ENCODE measurements at places on chromosomes 7 and 10.
A peak's percentile ranks its signal among the peaks of the same experiment; 100 is the strongest.

- DNase-seq, result no peak
Measured at GRCh38 chr10:6780008-6780677, 200.1 kb upstream of the PRKCQ start.

GRCh38 chr7:148698397-148699023, at the start of gene CUL1:
TSS of gene CUL1 (plus strand) at chr7:148698903. CDS start at chr7:148730123, 31,220 bp downstream.
- DNase-seq, result peak; percentile 53

DNA sequence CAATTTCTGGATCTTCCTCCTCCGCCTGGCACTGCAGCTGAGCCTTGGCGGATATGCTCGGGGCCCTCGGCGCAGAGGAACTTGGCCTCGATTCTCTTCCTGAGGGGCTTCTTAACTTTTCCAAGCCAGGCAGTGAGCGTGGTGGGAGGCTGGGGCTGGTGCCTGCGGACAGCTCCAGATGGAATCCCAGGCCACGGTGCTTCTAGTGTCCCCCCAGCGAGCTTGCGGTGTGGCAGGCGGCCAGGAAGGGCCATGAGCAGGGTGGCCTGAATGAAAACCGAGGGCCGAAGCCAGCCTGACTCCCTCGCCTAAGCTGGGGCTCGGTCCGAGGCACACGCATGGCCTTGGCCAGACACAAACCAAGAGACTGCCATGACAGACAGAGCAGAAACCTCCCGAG, 31.3 kb downstream of the RCC1L start:
- DNase-seq, result no peak

DNA sequence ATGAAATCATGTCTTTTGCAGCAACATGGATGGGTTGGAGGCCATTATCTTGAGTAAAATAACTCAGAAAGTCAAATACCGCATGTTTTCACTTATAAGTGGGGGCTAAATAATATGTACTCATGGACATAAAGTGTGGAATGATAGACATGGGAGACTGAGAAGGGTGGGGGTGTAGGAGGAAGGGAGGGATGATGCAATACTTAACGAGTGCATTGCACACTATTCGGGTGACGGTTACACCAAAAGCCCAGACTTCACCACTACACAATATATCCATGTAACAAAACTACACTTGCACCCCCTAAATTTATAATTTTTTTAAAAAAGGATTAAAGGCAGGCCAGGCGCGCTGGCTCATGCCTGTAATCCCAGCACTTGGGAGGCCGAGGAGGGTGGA, 13.6 kb downstream of the LGI1 start:
- no peak for DNase-seq

DNA sequence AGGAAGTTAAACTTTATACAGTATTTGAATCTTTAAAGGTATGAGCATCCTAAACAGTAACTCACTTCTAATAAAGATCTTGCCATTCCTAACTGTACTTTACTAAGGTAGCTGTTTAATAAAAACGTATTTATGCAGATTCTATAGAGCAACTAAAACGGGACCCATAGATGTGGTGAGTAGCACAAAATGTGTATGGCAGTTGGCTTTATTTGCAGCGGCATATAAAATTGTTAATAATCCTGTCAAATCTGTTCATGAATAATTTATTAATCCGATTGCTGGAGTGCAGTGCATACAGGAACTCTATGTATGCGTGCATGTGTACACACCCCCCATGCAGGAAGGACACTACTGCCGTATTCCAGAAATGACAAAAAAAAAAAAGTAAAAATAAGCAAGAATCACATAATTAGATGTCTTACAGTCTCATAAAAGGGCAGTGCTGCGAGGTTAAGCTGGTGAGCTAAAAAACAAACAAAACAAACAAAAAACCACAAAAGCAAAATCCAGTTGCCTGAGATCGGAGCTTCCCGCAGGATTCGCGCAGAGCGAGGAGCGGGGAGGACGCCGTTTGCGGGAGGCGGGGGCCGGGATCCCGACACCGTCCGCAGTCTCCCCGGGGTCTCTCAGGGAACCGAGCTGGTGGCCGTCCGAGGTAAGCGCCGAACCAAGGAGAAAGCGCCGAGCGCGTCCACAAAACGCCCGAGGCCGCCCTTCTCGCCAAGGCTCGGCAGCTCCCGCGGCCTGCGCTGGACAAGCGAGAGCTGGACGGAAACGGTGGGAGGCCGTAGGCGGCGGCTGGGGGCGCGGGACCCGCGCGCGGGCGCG, 518 bp upstream of the COMMD3 start:
- DNase-seq, result no peak

- no peak for DNase-seq
Measured at GRCh38 chr10:104144931-104145330, 23.0 kb downstream of the SFR1 start.

DNA sequence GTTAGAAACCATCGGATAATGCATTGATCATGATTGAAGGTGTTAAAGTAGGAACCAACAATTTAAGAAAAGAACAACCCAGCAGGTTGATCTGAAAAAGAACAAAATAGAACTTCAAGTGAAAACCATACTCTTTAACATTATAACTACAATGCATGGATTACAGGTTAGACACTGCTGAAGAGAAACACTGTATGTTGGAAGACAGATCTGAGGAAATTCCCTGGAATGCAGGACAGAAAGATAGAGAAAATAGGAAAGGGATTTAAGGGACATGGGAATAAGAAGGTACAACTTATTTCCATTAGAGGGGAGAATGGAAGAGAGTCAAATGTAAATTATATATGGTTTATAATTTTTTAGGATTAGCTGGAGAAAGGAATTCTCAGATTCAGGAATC, 303.3 kb downstream of the DNAJB6 start:
- no peak for DNase-seq

DNA sequence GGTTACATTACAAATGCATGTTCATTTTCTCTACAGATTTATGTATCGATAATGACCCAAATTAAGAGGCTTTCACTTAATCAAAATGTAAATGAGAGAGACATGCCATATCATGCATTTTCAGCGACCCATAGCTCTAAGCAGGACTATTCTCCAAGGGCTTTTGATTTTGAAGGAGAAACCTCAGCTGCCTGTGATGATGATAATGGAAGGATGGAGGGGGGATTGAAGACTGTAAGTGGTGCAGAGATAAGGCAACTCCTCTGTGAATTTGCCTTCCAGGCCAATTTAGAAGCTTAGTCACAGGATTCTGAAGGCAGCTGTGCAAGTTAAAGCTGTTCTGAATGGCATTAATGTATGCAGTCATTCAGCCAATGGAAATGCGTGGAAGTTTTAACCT, 8.3 kb downstream of the VSTM2A start:
- no peak for DNase-seq

DNA sequence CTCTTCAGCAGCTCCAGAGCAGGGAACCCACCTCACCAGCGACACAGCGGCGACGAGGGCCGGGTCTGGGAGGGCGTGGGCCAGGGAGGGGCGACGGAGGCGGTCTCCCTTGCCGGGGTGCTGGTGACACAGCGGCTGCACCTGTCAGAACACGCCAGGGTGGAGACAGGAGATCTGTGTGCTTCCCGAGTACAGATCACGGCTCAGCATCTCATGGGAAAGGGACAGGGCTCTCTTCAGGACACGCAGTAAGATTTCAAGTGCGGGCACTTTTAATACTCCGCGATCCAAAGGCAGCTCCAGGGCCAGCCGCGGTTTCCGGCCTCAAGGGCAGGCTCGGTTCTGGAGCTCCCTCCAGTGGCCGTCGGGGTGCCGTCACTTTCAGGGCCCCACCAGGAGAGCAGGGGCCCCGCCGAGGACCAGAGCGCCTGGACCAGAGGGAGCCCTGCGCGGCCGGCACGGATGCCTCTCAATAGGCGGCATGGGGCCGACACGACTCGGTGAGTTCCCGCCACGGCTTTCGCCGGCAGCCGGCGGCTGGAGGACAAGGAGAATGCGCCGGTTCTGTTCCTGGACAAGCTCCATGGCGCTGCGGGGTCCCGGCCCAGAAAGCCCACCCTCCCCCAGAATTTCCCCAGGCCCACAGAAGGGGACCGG, 21.4 kb downstream of the GPR146 start:
- peak; percentile 99 for DNase-seq

- no peak for DNase-seq
Measured at GRCh38 chr7:118689403-118689802, 464.9 kb downstream of the ANKRD7 start.

DNA sequence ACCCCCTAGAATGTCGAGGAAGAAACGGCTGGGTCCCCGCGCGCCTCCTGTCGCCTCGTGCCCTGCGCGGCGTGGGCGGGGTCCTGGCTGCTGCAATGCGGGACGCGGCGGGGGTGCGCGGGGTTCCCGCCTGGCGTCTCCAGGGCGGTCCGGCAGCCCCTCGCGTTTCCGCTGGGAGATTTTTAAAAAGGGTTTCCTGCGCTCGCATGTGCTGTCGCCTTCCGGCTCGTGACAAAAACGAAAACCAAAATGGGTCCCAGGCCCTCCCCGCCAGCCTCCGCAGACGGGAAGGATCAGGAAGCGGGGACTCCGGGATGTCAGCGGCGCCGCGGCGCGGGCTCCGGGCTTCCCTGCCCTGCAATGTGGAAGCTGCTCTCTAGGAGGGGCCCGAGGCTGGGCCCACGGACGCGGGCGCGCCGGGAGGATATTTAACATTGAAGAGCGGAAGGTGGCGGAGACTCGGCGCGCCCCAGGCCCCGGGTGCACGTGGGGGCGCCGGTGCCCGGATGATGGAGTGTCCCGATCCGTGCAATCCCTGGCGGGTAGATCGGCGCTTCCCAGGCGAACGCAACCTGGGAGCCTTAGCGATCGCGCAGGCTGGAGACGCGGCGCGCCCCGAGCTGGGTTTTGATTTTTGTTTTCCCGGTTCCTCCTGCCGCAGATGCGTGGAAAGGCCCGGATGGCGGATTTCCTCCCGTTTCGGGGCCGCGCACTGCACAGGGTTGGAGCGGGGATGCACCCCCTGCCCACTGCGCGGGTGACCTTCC, 1.0 kb downstream of the PFKP start:
- peak; percentile 62 for DNase-seq

GRCh38 chr7:36276428-36277248, 113.0 kb upstream of the ANLN start:
- DNase-seq, result no peak

GRCh38 chr7:131249003-131249402, 78.7 kb upstream of the MKLN1 start:
- no peak for DNase-seq

- no peak for DNase-seq
Measured at GRCh38 chr7:55369427-55370400, 4.6 kb downstream of the LANCL2 start.

- DNase-seq, result no peak
Measured at GRCh38 chr10:62688971-62689700, 115.4 kb upstream of the ADO start.

GRCh38 chr7:17983221-17984062, 43.1 kb upstream of the SNX13 start:
- no peak for DNase-seq

GRCh38 chr7:149050941-149051340, 22.6 kb upstream of the PDIA4 start:
- no peak for DNase-seq

GRCh38 chr7:27095897-27096767, at the start of gene HOXA1:
TSS of gene HOXA1 (minus strand) at chr7:27096000. CDS start at chr7:27095912, 88 bp downstream.
- DNase-seq, result peak; percentile 86

DNA sequence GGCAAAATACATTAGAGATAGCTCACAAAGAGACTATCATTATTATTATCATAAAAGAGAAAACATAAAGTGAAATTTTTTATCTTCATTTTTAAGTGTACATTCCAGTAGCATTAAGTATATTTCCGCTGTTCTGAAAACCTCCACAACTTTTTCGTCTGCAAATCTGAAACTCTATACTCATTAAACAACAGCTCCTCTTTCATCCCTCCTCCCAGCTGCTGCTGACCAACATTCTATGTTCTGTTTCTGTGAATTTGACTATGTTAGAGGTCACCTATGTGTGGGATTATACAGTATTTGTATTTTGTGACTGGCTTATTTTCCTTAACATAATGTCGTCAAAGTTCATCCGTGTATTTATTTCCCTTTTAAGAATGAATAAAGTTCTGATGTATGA, 429.3 kb upstream of the TPK1 start:
- DNase-seq, result no peak

DNA sequence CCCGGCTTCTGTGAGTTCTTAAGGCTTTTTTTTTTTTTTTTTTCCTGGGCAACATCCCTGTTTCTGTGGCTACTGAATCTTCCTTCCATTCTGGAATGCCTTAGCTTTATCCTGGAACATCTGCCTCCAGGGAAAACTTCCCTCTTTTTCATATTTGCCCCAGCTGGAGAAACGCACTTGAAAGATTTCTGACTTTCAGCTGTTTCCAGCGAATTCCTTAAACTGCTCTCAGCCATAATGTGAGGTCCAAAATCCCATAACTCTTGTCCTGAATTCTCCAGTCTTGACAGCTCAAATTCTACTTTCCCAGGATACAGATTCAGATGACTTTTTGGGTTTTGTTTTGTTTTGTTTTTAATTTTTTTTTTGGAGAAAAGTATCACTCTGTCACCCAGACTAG, 263.6 kb upstream of the AUTS2 start:
- DNase-seq, result no peak

DNA sequence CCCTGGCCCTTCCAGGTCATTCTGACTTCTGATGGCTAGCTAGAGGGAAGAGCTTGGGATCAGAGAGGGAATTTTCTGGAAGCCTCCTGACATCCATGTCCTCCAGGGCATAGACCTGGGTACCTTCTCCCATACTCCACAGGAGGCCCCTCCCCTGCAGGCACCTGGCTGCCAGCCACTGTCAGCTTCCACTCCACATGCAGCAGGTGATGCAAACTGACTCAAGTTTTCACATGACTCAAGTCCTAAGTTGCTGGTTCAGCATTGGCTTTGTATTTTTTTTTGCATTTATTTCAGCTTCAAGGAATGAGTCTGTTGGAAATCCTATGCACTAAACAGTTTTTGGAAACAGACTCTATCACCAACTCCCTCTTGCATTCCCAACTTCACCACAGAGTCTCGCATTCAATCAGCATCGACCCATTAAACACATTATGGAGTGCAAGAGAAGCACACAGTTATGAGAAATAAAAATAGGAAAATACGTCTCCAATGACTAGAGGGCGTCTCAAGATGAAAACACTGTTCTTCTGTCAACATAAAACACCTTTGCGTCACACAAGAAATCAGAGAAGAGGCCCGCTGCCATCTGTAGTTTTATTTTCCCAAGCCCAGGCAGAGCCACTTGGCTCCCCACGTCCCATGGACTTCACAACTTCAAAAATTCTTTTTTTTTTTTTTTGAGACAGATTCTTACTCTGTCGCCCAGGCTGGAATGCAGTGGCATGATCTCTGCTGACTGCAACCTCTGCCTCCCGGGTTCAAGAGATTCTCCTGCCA, 362.6 kb upstream of the MGMT start:
- no peak for DNase-seq

GRCh38 chr7:50653126-50653864, 88.1 kb upstream of the DDC start:
- no peak for DNase-seq

GRCh38 chr10:7261351-7261750, 149.5 kb downstream of the SFMBT2 start:
- no peak for DNase-seq

All from GM12892 (cell line).